ENCODE measurements at places on chromosomes 6 and 20.
A peak's percentile ranks its signal among the peaks of the same experiment; 100 is the strongest.

DNA sequence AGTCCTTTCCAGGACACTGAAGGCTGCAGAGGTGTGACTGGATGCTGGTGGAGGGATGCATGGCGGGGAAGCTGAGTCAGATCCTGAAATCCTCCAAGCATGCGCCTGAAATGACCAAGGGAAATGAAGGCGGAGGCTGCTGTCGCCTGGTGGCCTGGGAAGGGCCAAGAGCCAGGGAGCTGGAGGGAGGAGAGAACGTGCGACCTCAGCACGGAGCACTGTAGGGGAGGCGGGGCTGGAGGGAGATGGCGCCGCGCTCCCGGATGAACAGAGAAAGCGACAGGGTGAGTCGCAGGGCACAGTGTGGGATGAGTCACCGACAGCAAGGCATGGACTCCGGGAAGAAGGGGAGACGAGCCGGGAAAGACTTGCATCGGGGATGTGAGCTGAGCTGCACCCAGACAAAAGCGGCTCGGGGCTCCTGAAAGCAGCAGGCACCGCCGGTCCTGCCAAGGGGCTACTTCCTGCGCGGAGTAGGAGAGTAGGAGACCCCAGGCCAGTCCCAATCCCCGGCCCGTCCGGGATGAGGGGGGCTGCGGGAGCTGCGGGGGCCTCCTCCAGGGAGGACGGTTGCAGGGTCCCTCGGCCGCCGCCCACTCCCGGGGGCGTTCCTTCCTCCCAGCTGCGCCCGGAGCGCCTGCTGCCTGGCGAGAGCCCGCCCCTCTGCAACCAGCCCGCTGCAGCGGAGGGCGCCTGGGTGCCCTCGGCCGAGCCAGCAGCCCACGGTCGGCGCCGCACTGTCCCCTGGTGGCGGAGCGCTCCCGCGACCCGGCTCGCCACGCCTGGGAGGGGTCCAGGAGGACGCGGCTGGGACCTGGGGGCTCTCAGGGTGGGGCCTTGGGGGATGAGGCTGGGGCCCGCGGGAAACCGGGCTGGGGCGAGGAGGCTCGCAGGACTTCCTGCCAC lies 11.0 kb upstream of the NQO2 start:
- peak; percentile 90 for DNase-seq

DNA sequence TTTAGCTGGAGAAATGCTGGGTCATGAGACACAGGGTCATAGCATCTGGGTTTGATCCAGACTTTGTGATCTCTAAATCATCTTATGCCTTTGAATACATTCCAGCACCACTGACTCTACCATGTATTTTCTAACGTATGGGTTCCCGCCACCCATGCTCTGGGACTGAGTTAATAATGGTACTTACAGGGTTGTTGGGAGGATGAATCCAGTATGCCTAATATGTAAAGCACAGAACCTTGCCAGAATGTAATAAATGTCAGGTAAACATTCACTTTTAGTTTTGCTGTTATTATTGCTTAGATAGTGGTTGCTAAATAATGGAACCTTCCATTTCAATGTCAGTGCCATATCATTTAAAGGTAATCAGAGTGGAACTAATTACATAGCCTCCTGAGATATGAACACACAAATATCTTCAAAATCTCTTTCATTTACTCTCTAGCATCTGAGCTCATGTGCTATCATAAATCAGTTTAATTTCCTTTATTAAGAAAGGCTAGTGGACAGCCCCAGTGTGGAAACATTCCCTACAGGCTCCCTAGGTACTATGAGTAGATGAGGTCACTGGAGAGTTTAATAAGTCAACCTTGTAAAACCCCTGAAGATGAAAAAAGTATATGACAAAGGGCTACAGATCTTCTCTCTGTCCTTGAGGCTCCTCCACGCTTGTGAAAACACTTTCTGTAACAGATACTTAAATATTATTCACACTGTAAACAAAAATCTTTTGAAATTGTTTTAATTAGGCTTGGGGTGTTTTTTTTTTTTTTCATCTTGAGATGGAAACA lies 226.6 kb downstream of the ALDH8A1 start:
- DNase-seq: no peak

- DNase-seq: peak; percentile 7
Observed at GRCh38 chr20:35063168-35063567, 29.4 kb downstream of the TRPC4AP start.

DNA sequence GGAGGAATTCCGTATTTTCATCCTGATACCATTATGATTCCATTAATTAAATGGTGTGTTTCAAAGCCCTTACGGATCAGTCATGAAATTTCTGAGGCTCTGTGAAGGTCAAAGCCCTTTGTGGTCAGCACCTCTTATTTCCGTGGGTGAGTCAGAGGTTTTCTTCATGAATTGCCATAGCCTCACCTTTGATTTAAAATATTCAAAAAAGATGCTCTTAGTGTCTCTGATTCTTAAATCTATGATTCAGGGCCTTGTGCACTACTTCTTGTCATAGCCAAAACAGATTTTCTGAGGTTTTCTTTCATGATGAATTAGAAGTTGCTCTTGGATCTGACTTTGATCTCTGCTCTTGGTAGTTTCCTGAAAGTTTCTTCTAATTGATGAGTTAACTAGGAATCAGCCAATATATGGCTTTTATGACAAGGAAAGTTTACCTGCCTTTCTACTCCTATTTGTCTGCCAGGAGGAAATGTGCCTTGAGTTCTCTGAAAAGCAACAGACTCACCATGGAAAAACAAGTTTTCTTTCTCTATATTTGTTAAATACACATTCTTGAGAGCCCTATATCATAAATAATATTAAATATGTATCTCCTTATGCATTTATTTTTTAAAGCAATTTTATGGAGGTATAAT lies 613.0 kb downstream of the UTRN start:
- DNase-seq: peak; percentile 14

DNA sequence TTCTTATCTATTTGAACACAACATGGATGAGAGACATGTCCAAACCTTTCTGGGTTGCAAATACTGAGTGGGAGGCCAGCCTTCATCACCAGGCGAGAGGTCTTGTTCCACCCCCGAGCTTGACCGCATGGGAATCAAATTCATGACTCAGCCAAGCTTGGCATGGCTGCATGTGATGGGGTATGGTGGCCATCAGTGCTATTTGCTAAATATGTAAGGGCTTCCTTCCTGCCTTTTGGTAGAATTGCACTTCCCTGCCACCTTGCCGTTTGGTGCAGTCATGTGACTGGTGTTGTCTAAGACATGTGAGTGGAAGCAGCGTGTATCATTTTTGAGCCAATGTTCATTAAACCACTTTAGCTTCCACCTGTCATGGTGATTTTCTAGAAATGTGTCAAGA lies 508.9 kb upstream of the SULF2 start:
- DNase-seq: peak; percentile 83

- DNase-seq: no peak
Observed at GRCh38 chr6:157830354-157831017, 7.4 kb downstream of the SNX9 start.

DNA sequence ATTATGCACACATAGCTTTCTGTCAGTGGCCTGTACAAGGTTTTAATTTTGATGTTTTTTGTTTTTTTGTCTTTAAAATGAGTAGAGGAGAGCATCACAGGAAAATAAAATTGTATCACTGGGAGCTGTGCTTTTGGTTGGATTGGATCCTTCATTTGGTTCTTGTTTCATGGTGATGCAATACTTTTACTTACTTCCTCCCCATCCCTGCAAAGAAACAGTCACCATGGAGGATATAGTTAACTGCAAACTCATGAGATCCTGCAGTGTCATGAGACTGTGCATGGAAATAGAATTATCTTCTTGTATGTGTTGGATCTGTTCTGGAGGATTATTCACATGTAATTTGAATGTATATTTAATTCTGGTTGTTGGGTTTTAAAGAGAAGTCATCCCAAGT lies 122.3 kb downstream of the JARID2 start:
- no peak for DNase-seq

DNA sequence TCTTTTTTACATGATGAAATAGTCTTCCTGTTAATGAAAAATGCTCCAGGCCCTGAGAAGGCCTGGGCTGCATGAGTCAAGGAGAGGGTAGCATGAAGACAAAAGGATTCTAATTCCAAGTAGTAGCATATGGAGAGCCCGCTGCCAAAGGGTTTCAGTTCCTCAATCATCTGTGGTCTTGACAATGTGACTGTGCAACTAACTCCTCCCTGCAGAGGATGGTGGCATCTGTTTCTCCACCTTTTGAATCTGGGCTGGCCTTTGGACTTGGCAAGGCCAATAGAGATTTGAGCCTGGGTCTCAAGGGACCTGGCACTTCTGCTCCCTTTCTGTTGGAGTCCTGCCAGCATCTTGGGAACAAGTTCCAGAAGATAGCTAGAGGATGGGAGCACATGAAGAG lies 35.1 kb upstream of the ANKEF1 start:
- no peak for DNase-seq

- DNase-seq: peak; percentile 10
Observed at GRCh38 chr6:170583756-170584180, 669 bp downstream of the PDCD2 start.

Data from fibroblast of pulmonary artery (primary cell).